ENCODE measurements at places on chromosomes 16 and 17. TPM values are rescaled to one million over a fixed set of nuclear protein-coding genes. Genes with fewer than 3 reads are reported as not detected.

DNA sequence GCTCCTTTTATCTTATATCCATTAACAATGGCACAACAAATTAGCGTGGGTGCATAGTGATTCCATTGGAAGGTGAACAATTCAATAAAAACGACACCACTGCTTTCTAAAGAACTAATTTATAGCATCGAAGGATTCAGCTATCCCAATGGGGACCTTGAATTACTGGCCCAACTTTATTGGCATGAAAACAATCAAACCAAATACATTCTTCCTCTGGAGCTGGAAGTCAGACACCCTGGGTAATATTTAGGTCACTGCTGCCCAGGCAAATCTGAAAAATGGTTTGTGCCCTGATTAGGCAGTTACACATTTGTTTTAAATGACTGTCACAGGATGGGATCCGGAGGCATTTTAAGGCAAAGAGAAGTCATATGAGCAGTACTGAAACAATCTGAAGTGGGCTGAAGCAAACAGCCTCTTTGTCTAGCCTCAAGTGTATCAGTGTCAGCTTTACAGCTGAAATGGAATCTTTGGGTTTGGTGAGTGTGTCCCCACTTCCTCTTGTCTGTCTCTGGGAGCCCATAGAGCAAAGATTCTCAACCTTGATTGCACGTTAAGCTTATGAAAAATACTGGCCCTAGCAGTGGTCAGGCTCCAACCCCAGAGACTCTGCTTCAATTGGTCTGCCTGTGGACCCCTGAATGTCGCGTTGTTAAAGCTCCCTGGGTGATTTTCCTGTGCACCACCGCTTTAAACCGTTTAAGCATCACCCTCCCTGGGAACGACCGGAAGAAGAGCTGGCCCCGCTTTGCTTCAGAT, 30.3 kb downstream of the CDK5R1 start:
- DNase-seq: no peak

DNA sequence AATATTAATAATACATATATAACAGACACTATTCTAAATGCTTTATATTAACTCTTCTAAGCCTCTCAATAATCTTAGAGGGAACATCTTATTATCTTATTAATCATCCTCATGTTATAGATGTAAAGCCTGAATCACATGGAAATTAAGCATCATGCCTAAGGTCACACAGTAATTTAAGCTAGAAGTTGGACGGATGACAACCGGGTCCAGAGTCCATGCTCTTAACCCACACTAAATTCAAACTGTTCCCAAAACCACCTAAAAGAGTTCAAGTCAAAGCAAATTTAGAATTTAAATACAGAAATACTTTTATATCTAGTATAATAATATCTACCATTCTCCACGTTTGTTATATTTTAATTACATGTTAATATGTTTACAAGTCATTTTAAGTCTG, 193.3 kb downstream of the CEP112 start:
- DNase-seq: no peak

Gene CD300A
- 0.48 TPM for total RNA-seq

GRCh38 chr16:6993544-6993943, 339.1 kb upstream of the RBFOX1 start:
- no peak for DNase-seq

Gene SPAG7
- 105 TPM for total RNA-seq

Gene C16orf86
- 9.0 TPM for total RNA-seq

Gene TNFRSF13B
- 0.21 TPM for total RNA-seq

GRCh38 chr17:35460354-35460851, 11.8 kb upstream of the SLFN13 start:
- peak; percentile 96 for DNase-seq

DNA sequence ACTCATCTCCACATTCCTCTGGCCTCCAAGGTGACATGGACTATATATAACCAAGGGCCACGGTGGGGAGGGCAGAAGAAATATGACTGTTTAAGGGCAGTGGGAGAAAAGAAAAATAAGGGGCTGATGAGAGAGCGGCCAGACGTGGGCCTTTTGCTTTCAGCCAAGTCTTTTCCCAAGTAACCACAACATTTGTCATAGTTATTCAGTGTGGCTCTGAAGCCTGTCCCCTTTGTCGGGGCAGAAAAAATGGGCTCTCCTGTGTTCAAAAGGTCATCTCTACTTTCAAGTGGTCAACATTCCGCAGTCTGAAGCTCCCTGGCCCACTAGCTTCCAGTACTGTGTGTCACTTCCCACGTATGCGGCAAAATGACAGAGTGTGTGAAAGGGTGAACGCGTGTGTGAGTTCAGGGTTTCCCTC, 245.4 kb downstream of the NTN1 start:
- no peak for DNase-seq

- no peak for DNase-seq
Measured at GRCh38 chr16:11140867-11141266, 115.1 kb downstream of the SOCS1 start.

Gene SP2
- 2.7 TPM for total RNA-seq

GRCh38 chr16:3188925-3189825, 1.2 kb downstream of the OR1F1 start:
- peak; percentile 86 for DNase-seq

- no peak for DNase-seq
Measured at GRCh38 chr16:12311877-12312276, 335.3 kb downstream of the SNX29 start.

- DNase-seq: peak; percentile 96
Measured at GRCh38 chr17:82236142-82236971, 7.5 kb downstream of the SLC16A3 start.

Gene SMTNL2
- 1.4 TPM for total RNA-seq

- peak; percentile 98 for DNase-seq
Measured at GRCh38 chr17:7573324-7574080, 5.9 kb upstream of the CD68 start.

- DNase-seq: peak; percentile 86
Measured at GRCh38 chr17:59155439-59156177, at the start of gene PRR11. PRR11 (plus strand) TSS chr17:59155746; CDS start chr17:59169753, 14,007 bp downstream.

GRCh38 chr17:15513058-15513791, 45.8 kb upstream of the CDRT4 start:
- no peak for DNase-seq

DNA sequence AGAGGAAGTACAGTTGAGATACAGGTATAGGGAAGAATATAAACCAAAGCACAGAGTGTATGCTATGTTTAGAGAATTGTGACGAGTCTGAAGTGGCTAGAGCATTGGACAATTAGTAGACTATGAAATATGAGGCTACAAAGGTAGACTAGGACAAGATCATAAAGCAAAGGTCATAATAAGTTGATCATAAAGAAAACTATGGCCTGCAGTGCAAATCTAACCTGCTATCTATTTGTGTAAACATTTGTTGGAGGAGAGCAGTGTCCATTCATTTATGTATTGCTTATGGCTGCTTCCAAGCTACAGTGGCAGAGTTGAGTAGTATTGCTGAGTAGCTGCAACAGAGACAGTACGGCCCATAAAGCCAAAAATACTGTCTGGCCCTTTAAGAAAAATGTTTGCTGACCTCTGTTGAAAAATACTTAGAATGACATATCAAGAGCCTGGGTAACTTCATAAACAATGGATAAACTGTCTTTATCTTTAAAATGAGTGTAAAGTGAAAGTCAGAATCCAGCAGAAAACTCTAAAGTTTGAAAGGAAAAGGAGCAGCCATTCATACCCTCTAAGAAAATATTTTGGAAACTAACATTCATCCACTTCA, 14.5 kb upstream of the OR1E2 start:
- DNase-seq: no peak

GRCh38 chr17:44785921-44786320, 27.1 kb downstream of the ADAM11 start:
- DNase-seq: no peak

DNA sequence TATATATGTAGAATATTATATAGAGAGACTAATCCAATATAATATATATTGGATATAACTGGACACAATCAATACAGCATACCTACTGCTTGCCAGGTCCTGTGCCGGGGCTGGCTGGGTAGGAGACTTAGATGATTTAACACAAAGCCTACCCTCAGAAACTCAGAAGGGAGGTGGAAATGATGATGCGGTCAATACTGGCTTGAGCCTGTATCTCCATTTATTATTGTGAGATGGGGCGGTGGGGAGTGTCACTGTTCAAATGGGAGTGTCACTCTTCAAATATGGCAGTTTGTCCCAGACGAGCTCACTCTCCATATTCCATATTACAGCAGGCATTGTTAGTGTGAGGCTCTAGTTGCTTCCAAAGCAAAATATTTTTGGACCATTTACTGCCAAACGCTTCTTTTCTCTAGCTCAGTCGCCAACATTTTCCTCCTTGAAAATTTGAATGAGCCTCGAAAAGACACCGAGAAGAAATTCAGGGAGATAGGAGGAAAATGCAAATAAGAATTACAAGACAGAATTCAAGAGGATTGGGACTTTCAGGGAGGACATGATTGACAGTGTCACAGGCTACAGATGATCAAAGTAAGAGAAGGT, 70.7 kb downstream of the WSCD1 start:
- no peak for DNase-seq

DNA sequence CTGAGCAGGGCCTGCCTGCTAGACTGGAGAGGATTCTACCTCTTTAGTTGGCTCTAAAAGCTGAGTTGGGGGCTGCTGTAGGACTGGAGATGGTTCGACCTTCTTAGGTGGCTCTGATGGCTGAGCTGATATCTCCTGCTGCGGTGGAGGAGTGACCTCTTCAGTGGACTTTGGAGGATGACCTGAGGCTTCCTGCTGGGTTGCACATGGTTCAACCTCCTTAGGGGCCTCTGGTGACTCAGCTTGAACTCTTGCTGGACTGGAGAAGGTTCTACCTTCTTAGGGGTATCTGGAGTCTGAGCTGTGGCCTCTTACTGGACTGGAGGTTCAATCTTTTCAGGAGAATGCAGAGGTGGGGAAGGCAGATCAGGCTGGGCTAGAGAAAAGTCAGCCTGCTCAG, 48.9 kb upstream of the TMEM97 start:
- DNase-seq: no peak

DNA sequence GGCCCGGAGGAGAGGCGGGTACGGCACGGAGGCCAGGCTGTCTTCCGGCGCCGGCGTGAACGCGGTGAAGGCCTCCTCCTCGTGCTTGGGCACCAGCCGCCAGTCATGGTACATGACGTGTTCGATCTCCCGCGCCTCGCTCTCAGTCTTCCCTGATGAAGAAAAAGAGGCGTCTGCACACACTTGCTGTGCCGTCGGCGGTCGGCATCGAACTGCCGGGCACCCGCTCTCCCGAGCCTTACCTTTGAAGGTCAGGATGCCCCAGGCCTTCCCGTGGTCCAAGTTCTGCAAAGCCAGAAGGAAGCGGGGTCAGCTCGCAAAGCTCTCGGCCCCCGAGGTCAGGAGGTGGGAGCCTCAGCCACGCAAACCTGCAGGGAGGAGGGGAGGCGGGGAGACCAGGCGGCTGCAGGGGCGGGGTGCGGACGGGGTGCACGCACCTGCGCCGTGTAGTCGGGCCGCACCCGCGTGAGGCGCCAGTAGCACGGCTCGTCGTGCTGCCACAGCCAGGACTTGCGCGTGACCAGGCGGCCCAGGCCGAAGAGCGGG, at the start of gene EME2:
TSS of gene EME2 (plus strand) at position 449 of the 546 bp plus-strand sequence. CDS start 418 bp downstream, outside the sequence.
- peak; percentile 81 for DNase-seq

GRCh38 chr17:8188263-8188839, 1.6 kb downstream of the BORCS6 start:
- DNase-seq: peak; percentile 33

Gene CFAP97D1
- 0.21 TPM for total RNA-seq

DNA sequence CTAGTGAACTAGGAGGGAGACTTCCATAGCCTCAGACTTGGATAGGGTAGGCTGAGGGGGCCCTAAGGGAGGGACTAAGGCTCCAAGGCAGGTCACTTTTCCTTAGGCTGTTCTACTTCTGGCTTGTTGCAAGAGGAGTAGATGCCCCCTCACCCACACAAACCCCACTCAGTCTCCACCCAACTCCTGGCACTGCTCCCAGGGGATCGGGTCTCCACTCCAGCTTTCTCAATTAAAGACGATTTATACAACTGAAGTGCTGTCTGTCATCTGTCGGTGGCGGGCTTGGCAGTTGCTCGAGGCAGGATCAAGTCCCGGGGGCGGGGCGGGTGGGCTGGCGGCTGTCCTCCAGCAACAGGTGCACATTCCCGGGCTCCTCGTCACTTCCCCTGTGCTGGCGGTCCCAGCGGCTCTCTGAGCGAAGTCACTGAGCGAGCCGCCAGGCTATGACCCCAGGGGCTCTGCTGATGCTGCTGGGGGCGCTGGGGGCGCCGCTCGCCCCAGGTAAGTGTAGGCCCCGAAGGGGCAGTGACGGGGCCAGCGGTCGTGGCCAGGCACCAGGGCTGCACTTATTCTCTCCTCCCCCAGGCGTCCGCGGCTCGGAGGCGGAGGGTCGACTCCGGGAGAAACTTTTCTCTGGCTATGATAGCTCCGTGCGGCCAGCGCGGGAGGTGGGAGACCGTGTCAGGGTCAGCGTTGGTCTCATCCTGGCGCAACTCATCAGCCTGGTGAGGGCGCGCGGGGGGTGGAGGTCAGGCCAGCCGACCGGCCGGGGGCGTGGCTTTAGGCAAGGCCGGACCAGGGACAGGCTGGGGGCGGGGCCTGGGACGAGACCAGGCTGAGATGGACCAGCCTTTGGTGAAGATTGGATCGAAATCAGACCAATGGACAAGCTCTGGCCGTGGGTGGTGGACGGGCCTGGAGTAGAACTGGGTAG, at the start of gene CHRNB1:
TSS of gene CHRNB1 (plus strand) at position 380 of the 937 bp plus-strand sequence. CDS start at position 447, 67 bp downstream.
- peak; percentile 98 for DNase-seq

Gene C16orf46
- total RNA-seq: not detected

GRCh38 chr17:57622306-57622682, 122.8 kb downstream of the CCDC182 start:
- DNase-seq: no peak

GRCh38 chr17:76732734-76733617, 4.2 kb downstream of the SRSF2 start:
- DNase-seq: no peak

Gene FAM20A
- total RNA-seq: 20.5 TPM

Gene PRAC2
- 40.8 TPM for total RNA-seq

DNA sequence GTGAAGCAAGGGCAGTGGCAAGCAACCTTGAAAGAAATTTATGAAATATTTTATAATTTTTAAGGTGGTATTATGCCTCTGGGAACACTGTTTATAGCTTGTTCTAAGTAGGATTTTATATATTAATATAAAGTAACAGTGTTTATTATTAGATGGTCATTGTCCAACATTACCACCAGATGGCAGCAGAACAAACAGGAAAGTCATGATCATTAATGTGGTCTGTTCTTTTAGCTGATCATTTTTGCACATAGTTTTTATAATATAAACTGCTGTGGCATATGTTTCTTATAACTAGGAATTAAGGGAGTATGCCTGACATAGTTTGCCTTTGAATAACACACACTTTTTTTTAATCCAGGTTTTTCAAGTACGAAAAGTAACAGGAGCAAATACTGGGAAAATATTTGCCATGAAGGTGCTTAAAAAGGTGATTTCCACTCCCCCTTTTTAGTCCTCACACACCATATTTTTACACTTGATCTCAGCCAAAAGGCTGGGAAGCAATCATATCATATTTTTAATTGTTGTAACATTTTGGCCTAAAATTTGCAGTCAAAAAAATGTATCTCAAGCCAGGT, 21.4 kb downstream of the RPS6KB1 start:
- peak; percentile 64 for DNase-seq

GRCh38 chr16:11630046-11630767, 38.0 kb upstream of the SNN start:
- peak; percentile 22 for DNase-seq

- DNase-seq: no peak
Measured at GRCh38 chr16:89422527-89422904, 67.8 kb downstream of the ANKRD11 start.

Gene SEPTIN12
- total RNA-seq: not detected
